ENCODE measurements at places on chromosomes 5 and 9. TPM values are rescaled to one million over a fixed set of nuclear protein-coding genes. Genes with fewer than 3 reads are reported as not detected.

GRCh38 chr5:32207355-32207634, 33.2 kb upstream of the GOLPH3 start:
- no peak for DNase-seq

DNA sequence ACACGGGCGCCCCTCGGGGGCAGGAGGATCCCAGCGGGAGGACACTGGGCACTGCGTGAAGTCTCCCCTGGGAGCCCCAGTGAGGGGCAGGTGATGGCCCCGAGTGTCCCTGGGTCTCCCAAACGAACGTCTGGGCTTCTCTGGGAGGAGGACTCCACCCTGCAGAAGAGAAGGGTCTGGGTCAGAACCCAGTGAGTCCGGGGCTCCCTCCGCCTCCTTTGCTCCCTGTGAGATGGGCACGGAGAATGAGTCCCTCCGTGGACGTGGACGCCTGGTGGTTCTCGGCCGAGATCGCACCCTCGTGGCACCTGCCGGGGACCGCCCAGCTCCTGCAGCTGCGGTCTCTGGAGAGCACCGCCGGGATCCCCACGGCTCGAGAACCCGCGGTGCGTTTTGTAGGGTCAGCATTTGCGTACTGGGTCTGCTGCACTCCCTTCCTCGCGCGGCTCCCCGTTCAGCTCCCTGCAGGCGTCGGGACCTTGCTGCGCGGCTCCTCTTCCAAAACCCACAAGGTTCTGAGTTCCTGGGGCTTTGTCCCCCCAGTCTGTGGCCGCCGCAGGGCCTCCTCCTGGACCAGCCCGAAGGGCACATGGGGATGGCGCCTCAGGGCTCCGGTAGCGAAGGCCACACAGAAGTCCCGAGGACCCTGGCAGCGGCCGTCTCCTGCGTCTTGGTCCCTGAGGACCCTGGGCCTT, 10.2 kb upstream of the CEP72 start:
- no peak for DNase-seq

Gene ZFP37
- 3.3 TPM for total RNA-seq

DNA sequence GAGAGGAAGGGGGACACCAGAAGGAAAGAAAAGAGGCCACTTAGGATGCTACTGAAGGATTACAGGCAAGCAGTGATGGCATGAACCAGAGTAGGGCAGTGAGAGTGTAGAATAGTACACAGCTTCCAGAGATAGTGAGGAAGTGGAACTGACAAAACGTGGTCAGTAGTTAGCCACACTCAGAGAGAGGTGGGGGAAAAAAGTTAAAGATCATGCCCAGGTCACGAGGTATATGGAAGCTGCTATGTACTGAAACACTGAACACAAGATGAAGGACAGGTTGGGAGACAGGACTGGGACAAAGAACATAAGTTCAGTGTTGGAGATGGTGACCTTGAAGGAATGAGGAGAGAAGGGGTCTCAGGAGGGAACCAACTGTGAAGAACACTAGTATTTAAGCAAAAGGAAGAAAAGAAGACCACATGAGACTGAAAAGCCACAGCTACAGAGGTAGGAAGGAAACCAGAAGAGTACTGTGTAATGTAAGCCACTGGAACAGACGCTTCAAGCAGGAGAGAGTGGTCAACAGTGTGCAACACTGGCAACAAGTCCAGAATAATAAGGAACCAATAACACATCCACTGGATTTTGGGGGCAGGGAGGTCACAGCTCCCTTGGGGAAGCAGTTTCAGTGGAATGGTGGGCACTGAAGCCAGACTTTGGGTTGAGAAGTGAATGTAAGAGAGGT, 45.5 kb downstream of the ELL2 start:
- DNase-seq, result no peak

DNA sequence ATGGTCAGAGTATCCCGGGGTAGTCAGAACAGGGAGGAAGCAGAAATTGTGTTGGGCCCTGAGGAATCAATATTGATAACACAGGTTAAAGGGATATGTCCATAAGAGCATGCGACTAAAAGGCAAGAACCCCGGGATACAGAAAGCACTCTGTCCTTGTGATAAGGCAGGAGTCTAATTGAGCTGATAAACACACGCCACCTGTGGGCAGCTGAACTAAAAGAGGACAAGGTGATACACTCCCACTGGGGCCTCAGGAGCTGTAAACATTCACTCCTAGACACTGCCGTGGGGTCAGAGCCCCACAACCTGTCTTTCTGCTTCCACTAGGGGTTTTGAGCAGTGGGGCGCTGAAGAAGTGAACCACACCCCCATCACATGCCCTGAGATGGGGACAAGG, 144.7 kb upstream of the MPDZ start:
- DNase-seq, result no peak

- DNase-seq, result no peak
These were observed 38.9 kb downstream of the LYRM7 start for GRCh38 chr5:131209506-131210150.

GRCh38 chr5:96687812-96688453, 25.8 kb downstream of the CAST start:
- DNase-seq, result no peak

- no peak for DNase-seq
These were observed 10.1 kb upstream of the LHX2 start for GRCh38 chr9:124001458-124001799.

- no peak for DNase-seq
These were observed 32.6 kb downstream of the GABRB2 start for GRCh38 chr5:161513942-161514341.

Gene FOXI1
- total RNA-seq, result not detected

- DNase-seq, result no peak
These were observed 10.3 kb downstream of the CETN3 start for GRCh38 chr5:90399251-90399650.

- DNase-seq, result no peak
These were observed 50.1 kb downstream of the FBXW11 start for GRCh38 chr5:171956314-171956713.

- DNase-seq, result no peak
These were observed 28.3 kb upstream of the GFPT2 start for GRCh38 chr5:180381428-180381827.

- DNase-seq, result no peak
These were observed 20.2 kb upstream of the RPL26L1 start for GRCh38 chr5:172939071-172939470.

Gene SARDH
- 1.3 TPM for total RNA-seq

Gene PCDHB11
- 7.1 TPM for total RNA-seq

DNA sequence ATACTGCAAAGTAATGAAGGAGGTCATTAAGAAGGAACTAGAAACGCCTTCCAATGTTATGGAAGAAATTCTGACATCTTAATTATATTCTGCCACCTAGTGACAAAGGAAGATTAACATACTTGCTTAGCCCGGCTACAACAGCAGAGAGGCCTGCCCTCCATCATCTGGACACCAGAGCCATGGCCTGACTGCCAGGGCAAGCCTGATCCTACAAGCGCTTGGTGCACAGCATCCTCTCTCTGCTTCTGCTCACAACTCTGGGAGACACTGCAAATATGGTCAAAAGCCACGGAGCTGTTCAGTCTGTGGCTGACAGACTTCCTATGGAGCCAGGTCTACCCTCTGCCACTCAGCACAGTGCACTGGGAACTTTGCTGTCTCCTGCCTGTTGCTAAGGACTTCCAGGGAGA, 87.3 kb upstream of the SLC44A1 start:
- DNase-seq, result no peak

Gene BAAT
- 0.53 TPM for total RNA-seq

GRCh38 chr5:58085800-58086199, 374.1 kb downstream of the PLK2 start:
- DNase-seq, result no peak

Gene FAM78A
- total RNA-seq, result 6.2 TPM

Gene CHSY3
- 51.3 TPM for total RNA-seq

- no peak for DNase-seq
These were observed 1.9 kb downstream of the SLC31A2 start for GRCh38 chr9:113152699-113153098.

DNA sequence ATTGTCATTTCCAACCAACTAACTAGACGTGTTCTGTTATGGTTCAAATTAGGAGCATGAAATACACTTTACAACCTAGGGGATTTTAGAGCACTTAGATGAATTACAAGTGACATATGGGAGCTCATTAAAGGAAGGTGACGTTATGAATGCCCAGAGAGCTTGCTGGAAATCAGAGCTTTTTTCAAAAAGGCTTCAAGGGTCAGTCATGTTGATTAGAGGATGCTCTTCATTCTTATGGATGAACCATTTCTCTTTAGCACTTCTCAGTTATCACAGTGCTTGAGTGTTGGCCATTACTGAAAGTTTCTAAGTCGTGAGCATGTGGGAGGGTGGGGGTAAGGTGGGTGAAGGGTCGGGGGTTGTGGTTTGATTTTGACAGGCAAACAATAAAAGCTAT, 1245.5 kb upstream of the DMAC1 start:
- DNase-seq, result no peak

Gene PAX5
- total RNA-seq, result not detected

Measured in ascending aorta (tissue), 2 donors.